T-helper 1 cell (primary cell): ENCODE measurements at places on chromosomes 16 and 17.

DNA sequence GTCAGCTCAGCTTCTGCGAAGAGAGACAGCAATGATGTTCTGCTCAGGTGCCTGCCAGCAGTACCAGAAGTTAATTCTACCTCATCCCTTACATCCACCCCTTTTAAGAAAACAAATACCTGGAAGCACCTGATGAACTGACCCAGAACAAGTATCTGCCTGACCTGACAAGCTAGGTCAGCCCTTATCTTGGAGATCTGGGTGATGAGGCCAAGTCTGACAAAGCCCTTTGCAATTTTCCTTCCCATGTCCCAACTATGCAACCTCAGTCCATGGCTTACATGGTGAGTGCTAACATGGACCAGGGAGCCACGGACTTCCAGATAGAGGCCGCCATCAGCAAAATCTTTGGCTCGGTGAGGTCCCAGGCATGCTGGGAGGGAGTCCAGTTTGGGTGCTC lies 3.6 kb downstream of the ACADVL start:
- no peak for DNase-seq

DNA sequence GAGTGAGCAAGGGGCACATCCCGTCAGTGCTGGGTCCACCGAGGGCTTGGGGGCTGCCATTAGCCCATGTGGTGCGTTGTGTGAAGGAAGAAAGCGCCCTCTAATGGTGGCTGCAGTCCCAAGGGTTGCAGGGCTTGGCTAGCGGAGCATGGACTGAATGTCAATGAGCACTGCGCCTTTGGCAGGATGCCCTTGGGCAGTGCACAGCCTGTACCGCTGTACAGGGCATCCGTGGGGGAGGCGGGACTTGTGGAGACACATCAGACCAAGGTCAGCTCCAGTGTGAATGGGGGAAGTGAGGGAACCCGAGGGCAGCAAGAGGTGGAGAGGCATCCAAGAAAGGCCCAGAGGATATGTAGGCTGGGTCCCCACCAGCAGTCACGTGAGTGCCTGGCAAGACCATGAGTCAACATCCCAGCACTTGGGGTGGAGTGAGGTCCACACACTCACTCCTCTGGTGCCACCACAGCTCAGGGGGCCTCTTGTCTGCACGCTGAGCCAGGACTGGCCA lies 75.5 kb upstream of the MED9 start:
- DNase-seq, result no peak

DNA sequence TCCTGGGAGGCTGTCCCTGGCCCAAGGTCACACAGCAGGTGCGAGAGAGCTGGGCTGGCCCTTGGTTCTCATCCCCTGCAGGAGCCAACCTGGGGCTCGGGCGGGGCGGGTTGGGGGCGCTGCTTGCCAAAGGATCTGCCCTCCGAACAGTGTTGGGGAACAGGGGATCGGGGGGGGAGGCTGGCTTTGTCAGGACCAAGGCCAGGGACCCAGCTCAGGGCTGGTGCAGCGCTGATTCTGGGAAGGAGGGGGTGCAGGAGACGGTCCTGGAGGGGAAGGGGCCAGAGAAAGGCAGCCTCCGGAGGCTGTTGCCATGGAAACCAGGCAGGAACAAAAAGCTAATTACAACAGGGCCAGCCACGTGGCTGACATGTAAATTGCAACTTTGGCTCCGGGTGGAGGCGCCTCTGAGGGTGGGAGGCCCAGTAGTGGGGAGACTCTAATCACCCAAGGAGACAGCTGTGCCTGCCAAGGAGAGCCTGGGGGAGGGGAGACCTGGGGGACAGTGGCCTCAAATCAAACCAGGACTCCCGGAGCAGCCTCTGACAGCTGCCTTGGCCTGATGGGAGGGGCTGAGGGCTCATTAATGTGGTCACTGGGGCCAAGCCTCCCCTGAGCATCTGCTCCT lies 1.3 kb downstream of the TUBB3 start:
- no peak for DNase-seq

- DNase-seq, result no peak
These were observed 5.0 kb downstream of the GRB2 start for GRCh38 chr17:75400326-75400939.

- DNase-seq, result no peak
These were observed 97.9 kb downstream of the MAP2K4 start for GRCh38 chr17:12118617-12119016.

- DNase-seq, result no peak
These were observed 485.6 kb downstream of the NPIPA7 start for GRCh38 chr16:16864536-16864935.

GRCh38 chr17:78174346-78174869 lies 6.0 kb downstream of the SYNGR2 start:
- no peak for DNase-seq

DNA sequence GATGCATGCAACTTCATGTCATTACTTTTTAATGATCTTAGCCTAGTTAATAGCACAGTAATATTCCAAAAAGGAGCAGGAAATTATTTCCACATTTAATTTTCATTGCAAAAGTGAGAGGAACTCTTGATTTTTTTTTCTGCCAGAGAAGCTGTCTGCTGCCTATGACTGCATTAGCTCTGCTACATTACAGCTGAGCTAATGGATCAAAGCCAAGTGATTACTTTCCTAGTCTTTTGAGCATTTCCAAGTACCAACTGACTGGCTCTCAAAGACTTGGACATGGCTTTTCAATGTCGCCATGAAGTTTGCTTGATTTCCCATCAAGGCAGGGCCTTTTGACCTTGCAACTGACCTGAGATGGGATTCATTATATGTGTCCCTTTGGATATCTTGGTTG lies 356.6 kb upstream of the XYLT1 start:
- no peak for DNase-seq

DNA sequence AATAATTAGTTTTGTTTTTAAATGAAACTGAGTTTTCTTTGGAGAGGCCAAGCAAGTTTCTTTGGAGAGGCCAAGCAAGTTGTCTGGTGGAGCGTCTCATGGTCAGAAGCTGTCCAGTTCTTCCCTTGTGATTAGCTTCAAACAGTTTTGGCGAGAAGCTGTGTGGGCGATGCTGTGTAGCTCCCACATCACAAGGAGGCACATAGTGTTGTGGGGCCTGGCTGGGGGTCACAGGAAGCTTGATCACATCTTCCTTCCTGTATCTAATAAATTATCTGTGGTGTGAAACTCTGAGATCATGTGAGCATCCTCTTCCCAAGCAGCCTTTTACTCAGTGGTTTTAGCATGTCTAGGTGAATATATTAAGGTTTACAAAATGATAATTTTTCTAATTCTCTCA lies 33.9 kb downstream of the SPECC1 start:
- no peak for DNase-seq

- DNase-seq, result no peak
These were observed 1393.3 kb downstream of the CDH8 start for GRCh38 chr16:60642956-60643355.

DNA sequence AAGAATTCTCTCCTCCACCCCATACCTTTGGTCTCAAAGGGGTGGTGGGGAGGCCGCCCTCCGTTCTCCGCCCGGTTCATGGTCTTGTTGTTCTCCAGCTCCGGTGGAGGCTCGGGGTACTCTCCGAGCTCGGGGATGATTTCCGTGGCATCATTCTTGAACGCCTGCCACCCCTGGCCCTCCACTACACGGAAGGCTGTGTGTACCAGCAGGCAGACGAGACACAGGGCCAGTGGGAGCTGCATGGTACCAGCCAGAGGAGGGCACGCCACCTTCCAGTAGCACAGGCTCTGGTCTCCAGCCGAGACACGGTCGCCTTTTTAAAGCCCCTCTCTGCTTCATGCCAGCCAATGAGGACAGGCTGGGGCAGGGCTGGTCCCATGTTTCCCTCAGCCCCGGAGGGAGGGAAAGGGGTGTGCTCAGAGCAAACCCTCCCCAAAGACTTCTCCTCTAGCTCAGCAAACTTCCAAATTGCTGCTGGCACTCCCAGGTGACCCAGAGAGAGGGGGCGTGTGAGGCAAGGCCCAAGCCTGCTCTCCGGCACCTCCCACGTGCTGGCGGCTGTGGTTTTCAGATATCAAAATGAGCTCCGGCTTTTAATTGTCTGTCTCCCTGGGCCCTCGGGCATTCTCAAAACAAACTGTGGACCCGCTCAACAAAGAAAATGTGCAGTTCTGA lies at the start of gene SOST:
Gene SOST (minus strand): TSS at position 295 of the 678 bp plus-strand sequence. CDS start 50 bp downstream, at position 245.
- DNase-seq, result no peak

DNA sequence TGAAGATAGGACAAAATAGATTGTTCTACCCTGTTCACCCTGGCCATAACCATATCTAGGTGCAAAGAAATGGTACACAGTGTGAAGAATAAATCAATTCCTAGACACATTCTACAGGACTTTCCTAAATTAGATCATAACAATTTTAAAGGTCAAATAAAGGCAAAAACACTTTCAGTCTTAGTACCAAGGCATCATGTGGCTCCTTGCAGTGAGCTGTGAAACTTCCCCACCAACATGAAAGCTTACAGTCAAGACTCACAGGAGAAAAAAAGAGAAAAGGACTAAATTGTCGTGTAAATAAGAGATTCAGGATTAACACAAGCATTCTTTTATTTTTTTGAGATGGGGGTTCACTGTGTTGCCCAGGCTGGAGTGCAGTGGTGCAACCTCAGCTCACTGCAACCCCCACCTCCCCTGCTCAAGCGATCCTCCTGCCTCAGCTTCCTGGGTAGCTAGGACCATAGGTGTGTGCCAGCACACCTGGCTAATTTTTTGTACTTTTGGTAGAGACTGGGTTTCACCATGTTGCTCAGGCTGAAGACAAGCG lies 14.2 kb downstream of the NSMCE1 start:
- no peak for DNase-seq

GRCh38 chr16:8621222-8621571 lies 301 bp upstream of the METTL22 start:
- no peak for DNase-seq

DNA sequence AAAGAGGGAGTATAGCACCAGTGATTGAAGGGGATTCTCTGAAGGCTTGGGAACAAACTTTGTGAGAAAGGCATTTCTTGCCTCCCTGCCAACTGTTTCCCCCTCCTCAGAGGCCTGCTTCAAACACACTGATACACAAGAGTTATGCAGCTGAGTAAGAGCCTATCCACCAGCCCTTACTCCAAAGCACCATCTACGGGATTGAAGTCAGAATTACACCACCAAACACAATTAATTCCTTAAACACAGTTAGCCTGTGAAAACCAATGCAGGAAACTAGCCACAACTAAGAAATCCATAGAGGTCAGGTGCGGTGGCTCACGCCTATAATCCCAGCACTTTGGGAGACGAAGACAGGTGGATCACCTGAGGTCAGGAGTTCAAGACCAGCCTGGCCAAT lies 138.3 kb downstream of the SHCBP1 start:
- no peak for DNase-seq
